A375 (cell line): ENCODE measurements at places on chromosomes 13 and 19. TPM values are rescaled to one million over a fixed set of nuclear protein-coding genes. Genes with fewer than 3 reads are reported as not detected.

The SLC25A41 gene
- total RNA-seq, result not detected in 2 replicates

The BRCA2 gene
- 9.0 and 10.3 TPM in 2 replicates for total RNA-seq

The MBD3L3 gene
- total RNA-seq, result not detected in 2 replicates

The RPL13A gene
- total RNA-seq, result 5,213 and 5,831 TPM in 2 replicates

The ZNF382 gene
- 0.27 and 0.53 TPM in 2 replicates for total RNA-seq

The CEACAM19 gene
- total RNA-seq, result 1.9 and 2.5 TPM in 2 replicates

The CAPN12 gene
- 0.91 TPM in 1 of 2 replicates, not detected in the other for total RNA-seq

The ANGPTL8 gene
- not detected in 2 replicates for total RNA-seq

The RNF225 gene
- total RNA-seq, result 1.4 and 3.8 TPM in 2 replicates

The PSPN gene
- total RNA-seq, result 1.2 TPM in 2 replicates

The TSSK6 gene
- 2.1 and 2.8 TPM in 2 replicates for total RNA-seq

The B3GLCT gene
- total RNA-seq, result 5.7 and 6.1 TPM in 2 replicates

The MAST1 gene
- total RNA-seq, result 0.45 and 2.2 TPM in 2 replicates

The FFAR1 gene
- total RNA-seq, result 0.16 TPM in 1 of 2 replicates, not detected in the other

The APC2 gene
- total RNA-seq, result 0.45 and 1.1 TPM in 2 replicates

The CGB1 gene
- total RNA-seq, result not detected in 2 replicates

The ZNF420 gene
- total RNA-seq, result 3.8 and 4.4 TPM in 2 replicates

The CEACAM7 gene
- not detected in 2 replicates for total RNA-seq

The SOX21 gene
- total RNA-seq, result not detected in 2 replicates

The LRRC4B gene
- 7.4 and 8.4 TPM in 2 replicates for total RNA-seq
